ENCODE measurements at places on chromosomes 4 and X.

- no peak for DNase-seq
Measured at GRCh38 chrX:20333672-20334071, 67.0 kb upstream of the RPS6KA3 start.

GRCh38 chr4:52788806-52789205 lies 37.6 kb upstream of the ERVMER34-1 start:
- no peak for DNase-seq

- DNase-seq = no peak
Measured at GRCh38 chrX:88584283-88584682, 162.7 kb upstream of the CPXCR1 start.

GRCh38 chrX:134650701-134651100 lies 7.6 kb downstream of the PLAC1 start:
- no peak for DNase-seq

GRCh38 chrX:1537031-1537715 lies at the start of gene P2RY8:
Gene P2RY8 (minus strand): TSS chrX:1537185. CDS start chrX:1466558, 70,627 bp downstream.
- peak; percentile 98 for DNase-seq

DNA sequence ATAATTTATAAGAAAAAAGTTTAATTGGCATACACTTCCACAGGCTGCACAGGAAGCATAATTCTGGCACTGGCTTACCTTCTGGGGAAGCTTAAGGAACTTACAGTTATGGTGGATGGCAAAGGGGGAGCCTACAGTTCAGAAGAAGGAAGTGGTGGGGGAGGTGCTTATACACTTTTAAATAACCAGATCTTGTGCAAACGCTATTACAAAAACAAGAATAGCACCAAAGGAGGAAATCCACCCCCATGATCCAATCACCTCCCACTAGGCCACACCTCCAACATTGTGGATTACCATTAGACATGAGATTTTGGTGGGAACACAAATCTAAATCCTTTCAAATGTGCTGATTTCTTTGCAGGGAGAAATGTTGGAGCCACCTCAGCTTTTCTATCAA lies 287.7 kb downstream of the CPXCR1 start:
- DNase-seq = peak; percentile 84

- no peak for DNase-seq
Measured at GRCh38 chr4:20337261-20337664, 85.6 kb downstream of the SLIT2 start.

- peak; percentile 98 for DNase-seq
Measured at GRCh38 chr4:124275-125081, at the start of gene ZNF718. Gene ZNF718 (plus strand): TSS chr4:124501. CDS start chr4:124671, 170 bp downstream.

DNA sequence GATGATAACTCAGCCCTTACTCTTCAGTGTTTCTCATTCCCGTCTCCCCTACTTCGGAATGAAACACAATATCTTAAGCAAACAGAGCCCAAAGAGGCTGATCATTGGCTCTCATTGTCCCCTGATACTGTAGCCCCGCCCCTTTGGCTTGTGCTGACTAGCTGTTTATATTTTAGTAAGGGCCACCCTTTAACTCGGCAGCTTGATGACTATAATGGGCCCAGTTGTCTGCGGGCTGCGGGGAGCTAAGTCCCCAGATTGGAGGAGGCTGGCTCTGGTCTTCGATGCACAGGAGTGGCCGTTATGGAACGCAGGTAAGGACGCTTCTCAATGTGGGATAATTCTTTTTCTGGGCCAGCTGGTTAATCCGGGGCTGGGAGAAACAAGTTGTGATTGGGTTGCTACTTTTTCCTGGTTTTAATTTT lies at the start of gene TRIM2:
TSS of gene TRIM2 (plus strand) at position 197 of the 425 bp plus-strand sequence. CDS start at position 285, 88 bp downstream.
- DNase-seq = no peak

- DNase-seq = no peak
Measured at GRCh38 chr4:141058591-141059512, 74.4 kb downstream of the RNF150 start.

GRCh38 chrX:143873343-143873742 lies 10.5 kb upstream of the UBE2NL start:
- DNase-seq = no peak

GRCh38 chr4:189143263-189143952 lies 797.3 kb upstream of the FRG1 start:
- DNase-seq = no peak

- DNase-seq = no peak
Measured at GRCh38 chr4:186979961-186980745, 256.5 kb upstream of the FAT1 start.

GRCh38 chr4:182862141-182862875 lies 54.9 kb downstream of the DCTD start:
- no peak for DNase-seq

- no peak for DNase-seq
Measured at GRCh38 chr4:98682719-98683118, 24.3 kb upstream of the TSPAN5 start.

- peak; percentile 91 for DNase-seq
Measured at GRCh38 chrX:154002215-154002719, 17.4 kb downstream of the IRAK1 start.

GRCh38 chrX:141619336-141619735 lies 29.8 kb downstream of the SPANXA2 start:
- DNase-seq = no peak

Data from KBM-7 (cell line).